NCI-H526 (cell line): ENCODE measurements at places on chromosomes 3 and 15.

GRCh38 chr15:64151727-64152506, at the start of gene SNX22:
TSS of gene SNX22 (plus strand) at chr15:64151731. CDS start at chr15:64151776, 45 bp downstream.
- DNase-seq: no peak

DNA sequence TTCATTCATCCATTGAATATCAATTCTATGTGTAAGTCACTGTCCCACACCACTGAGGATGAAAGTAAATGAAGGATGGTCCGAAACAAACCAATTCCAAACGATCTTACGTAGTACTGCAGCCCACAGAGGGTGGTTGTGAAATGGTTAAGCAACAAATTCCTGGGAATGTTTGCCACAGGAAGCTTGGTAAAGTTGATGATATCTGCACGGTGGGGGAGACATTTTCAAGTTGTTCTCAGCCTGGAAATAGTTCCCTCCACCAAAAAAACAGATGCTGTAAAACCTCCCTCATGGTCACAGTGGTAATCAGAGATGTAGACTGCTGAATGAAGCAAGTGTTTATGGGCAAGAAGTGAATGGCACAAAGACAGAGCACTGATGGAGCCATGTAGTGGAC, 35.9 kb upstream of the BNC1 start:
- DNase-seq: no peak

GRCh38 chr3:12907729-12908128, 66.4 kb upstream of the RPL32 start:
- no peak for DNase-seq

GRCh38 chr3:118436697-118437262, 597.9 kb downstream of the IGSF11 start:
- no peak for DNase-seq

DNA sequence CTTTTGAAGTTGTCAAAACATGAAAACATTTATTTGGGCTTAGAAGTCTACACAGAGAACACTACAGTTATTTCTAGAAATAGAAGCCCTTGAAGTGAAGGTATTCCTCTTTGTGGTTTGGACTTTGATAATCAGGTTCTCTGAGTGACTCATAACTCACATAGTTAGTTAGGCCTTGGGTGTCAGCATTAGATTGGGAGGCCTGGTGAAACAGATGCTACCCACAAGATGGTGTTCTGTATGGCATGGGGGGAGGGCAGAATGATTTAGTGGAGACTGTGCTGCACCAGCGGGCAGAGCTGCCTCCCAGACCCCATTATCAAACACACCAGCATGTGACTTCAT, 108.9 kb upstream of the ETV5 start:
- DNase-seq: no peak

DNA sequence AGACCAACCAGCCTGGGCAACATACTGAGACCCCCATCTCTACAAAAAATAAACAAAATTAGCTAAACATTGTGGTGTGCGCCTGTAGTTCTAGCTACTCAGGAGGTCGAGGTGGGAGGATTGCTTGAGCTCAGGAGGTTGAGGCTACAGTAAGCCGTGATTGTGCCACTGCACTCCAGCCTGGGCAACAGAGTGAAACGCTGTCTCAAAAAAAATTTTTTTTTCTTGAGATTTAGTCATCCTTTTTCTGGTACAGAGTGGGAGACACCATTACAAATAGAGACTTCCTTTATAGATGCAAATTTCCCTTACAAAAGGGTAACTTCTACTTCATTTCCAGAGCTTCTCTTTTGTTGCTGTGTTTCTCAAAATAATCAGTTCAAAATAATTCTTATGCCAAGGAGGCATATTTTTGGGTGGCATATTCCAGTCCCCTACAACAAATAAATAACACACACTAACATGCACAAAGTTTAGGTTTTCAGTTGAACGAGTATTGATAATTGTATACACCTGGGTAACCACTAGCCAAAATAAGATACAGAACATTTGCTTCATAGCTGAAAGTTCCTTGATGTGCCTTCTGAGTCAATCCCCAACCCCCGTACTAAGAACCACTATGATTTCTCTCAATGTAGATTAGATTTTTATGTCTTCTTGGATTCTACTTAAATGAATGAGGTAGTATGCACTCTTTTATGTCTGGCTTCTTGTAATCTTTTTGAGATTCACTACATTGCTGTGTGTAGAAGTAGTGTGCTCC, 248.9 kb upstream of the PROK2 start:
- DNase-seq: no peak

GRCh38 chr3:128278761-128279600, 125.7 kb downstream of the EEFSEC start:
- DNase-seq: peak; percentile 21

DNA sequence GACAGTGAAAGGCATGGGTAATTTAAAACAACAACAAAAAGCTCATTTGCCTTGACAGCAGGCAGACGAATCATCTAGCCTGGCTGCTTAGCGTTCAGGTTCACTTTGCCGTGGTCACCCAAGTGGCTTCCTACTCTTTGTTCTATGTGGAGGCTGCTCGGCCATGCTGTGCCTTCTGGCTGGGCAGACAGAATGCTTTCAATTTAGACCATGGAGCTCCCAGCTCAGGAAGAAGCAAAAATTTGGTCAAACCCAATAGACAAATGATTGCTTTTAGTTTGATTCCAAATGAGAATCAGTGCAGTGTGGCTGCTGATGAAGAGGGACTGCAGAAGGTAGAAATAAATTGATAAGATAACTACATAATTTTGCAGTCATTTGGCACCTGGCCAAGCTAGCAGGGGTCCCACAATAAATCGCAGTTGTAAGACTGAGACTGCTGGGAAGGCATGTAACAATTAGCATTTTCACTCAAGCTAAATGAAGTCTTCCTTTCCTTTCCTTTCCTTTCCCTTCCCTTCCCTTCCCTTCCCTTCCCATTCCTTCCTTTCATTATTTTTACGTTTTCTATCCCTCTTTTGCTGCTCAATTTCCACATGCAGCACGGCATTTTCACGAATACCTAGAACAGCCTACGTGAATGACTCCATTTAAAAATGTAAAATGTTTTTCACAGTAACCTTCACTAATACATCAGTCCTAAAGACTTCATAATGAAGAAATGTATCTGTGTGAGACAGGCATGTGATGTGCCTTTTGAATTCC, 360.4 kb upstream of the TGFBR2 start:
- no peak for DNase-seq

GRCh38 chr3:55169161-55169560, 241.3 kb upstream of the LRTM1 start:
- DNase-seq: no peak

GRCh38 chr15:80615783-80616391, 79.2 kb upstream of the ABHD17C start:
- DNase-seq: peak; percentile 85

GRCh38 chr3:48881652-48882114, 17.0 kb downstream of the SLC25A20 start:
- DNase-seq: no peak

DNA sequence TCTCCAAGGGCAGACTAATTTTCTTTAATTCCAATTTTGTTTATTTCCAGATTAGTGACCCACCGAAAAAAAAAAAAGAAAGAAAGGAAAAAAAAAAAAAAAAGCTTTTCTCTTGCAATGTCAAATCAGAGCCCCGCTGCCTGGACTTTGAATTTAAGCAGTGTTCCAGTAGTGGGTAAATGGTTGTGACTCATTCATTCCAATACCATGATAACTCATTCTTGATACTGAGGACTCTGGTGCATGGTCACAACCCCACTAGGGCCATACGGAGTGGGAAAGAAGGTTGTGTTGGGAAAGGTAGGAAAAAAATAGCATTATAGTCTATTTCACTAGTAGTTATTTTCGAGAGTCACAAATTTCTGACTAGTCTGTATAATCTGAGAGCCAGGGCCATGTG, 59.1 kb upstream of the COL8A1 start:
- DNase-seq: no peak

DNA sequence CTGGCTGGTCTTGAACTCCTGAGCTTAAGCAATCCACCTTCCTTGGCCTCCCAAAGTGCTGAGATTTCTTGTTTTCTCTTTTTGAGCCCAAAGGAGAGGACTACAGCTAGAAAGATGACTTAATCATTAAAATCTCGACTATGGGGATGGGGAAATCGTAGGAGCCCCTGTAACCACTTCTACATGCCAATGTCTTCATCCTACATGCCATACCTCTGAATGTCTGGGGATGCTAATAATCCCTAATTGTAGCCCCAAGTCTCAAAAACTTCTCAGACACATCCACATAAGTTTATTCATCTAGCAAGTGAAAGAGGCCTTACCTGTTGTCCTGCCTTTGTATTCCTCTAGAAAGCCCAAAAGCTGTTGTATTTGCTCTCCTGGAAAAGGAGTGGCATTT, 3.7 kb upstream of the RHOV start:
- DNase-seq: no peak

GRCh38 chr3:10496121-10496863, 9.1 kb downstream of the ATP2B2 start:
- DNase-seq: no peak

GRCh38 chr3:52333869-52334557, 17.9 kb downstream of the DNAH1 start:
- no peak for DNase-seq

DNA sequence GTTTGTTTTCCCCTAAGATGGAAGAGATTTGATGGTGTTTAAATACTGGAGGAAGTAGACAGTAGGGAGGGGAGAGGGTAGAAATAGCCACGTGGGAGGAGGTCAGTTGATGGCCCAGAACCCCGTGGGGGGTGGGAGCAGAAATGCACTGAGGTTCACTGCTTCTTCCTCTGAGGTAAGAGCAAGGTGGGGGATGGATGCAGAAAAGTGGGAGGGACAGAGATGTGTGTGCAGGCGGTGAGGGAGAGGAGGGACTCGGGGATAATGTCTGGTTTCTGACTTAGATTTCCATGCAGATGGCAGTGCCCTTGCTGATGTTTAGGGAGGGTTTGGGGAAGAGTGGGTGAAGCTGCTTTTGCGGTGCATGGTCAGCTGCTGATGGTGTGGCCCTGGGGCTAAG, 102.9 kb downstream of the ARNT2 start:
- DNase-seq: no peak

DNA sequence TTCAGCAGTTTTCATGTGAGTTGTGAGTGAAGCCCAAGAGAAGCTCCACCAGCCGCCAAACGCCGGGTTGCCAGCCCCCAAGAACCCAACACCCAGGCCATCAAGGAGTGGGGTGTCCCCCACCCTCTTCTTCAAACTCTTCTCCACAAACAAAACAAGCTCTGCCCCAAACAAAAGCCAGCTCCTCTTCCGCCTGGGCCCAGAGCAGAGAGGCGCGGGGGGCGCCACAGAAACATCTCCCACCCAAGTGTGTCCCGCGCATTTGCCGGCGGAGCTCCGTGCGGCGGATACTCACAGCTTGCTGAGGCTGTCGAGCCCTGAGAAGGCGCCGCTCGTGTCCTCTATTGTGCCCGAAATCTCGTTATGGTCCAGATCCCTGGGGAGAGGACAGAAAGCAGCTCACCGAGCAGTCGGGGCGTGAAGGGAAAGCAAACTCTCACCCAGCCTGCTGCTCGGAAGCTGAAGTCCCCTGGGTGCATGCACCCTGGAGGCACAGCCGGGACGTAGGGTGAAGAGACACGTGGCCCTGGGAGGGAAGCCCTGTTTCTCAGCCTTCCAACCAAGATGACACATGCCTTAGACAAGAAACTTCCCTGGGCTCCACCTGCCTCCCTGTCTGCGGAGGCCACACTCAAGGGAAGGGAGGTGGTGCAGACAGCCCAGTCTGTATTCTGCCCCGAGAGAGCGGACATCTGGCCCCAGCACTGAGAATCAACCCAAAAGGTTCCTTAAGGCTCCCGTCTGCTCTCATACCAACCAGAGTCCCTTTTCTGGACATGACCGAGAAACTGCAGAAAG, 95.7 kb downstream of the LRIG1 start:
- no peak for DNase-seq

DNA sequence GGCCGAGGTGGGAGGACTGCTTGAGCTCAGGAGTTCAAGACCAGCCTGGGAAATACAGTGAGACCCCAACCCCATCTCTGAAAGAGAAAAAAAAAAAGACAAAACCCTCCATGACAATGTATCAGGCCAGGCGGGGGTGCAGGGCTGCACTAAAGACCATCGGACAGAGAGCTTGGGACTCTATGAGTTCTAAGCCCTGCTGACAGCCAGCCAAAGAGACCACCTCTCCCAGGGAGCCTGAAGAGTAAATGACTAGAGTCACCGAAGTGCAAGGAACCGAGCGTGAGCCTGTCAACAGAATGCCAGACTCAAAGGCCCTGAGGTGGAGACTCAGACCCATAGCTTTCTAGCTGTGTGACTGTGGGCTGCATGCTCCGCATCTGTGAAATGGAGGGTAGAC, 12.5 kb downstream of the POC1A start:
- DNase-seq: no peak
